Keratinocyte (primary cell): ENCODE measurements at places on chromosomes 4 and X. TPM values are rescaled to one million over a fixed set of nuclear protein-coding genes. Genes with fewer than 3 reads are reported as not detected.

Gene CTAG2
- polyA plus RNA-seq = not detected in 3 replicates

Gene COL25A1
- 0.01 TPM in 1 of 3 replicates, not detected in the others for polyA plus RNA-seq

Gene C1QTNF7
- polyA plus RNA-seq = not detected in 3 replicates

Gene GPR119
- not detected in 3 replicates for polyA plus RNA-seq

Gene MAGEB5
- polyA plus RNA-seq = not detected in 3 replicates

Gene PROM1
- not detected in 3 replicates for polyA plus RNA-seq

Gene PAGE2B
- polyA plus RNA-seq = not detected in 3 replicates

Gene IL3RA
- not detected in 3 replicates for polyA plus RNA-seq

Gene FATE1
- not detected in 3 replicates for polyA plus RNA-seq

Gene MAGEE1
- polyA plus RNA-seq = 0.45 to 1.7 TPM (median 0.77 TPM) in 3 replicates

Gene TBC1D8B
- 3.3 to 5.4 TPM (median 4.2 TPM) in 3 replicates for polyA plus RNA-seq

Gene SLC10A6
- polyA plus RNA-seq = 26.2 to 28.6 TPM (median 27.7 TPM) in 3 replicates

Gene P2RY4
- polyA plus RNA-seq = 0.06 to 0.09 TPM in 2 of 3 replicates, not detected in the other

Gene MORF4L2
- polyA plus RNA-seq = 450 to 659 TPM (median 648 TPM) in 3 replicates

Gene FAT1
- polyA plus RNA-seq = 329 to 470 TPM (median 330 TPM) in 3 replicates

Gene CLDN34
- polyA plus RNA-seq = 0.05 to 0.10 TPM in 2 of 3 replicates, not detected in the other

Gene TIGD4
- polyA plus RNA-seq = 0.10 to 0.21 TPM (median 0.12 TPM) in 3 replicates

Gene SPOCK3
- not detected in 3 replicates for polyA plus RNA-seq

Gene CT45A3
- polyA plus RNA-seq = not detected in 3 replicates

Gene EFHC2
- 0.59 to 0.98 TPM (median 0.98 TPM) in 3 replicates for polyA plus RNA-seq

Gene PCDH18
- polyA plus RNA-seq = 0.02 to 0.13 TPM (median 0.08 TPM) in 3 replicates

Gene MAGEA12
- not detected in 3 replicates for polyA plus RNA-seq

Gene GLRA3
- not detected in 3 replicates for polyA plus RNA-seq

Gene FHIP1A
- 13.4 to 16.0 TPM (median 15.1 TPM) in 3 replicates for polyA plus RNA-seq

Gene TREX2
- polyA plus RNA-seq = 0.28 to 0.49 TPM (median 0.31 TPM) in 3 replicates

Gene IQCM
- polyA plus RNA-seq = not detected in 3 replicates

Gene SEPSECS
- 3.2 to 6.6 TPM (median 4.6 TPM) in 3 replicates for polyA plus RNA-seq

Gene TLR3
- 5.6 to 9.3 TPM (median 8.8 TPM) in 3 replicates for polyA plus RNA-seq

Gene MAGED4
- polyA plus RNA-seq = 0.06 TPM in 1 of 3 replicates, not detected in the others

Gene CCKAR
- polyA plus RNA-seq = not detected in 3 replicates

Gene SORBS2
- 0.14 to 0.55 TPM (median 0.18 TPM) in 3 replicates for polyA plus RNA-seq

Gene LUZP4
- polyA plus RNA-seq = not detected in 3 replicates

Gene LCORL
- 1.7 to 3.3 TPM (median 1.8 TPM) in 3 replicates for polyA plus RNA-seq

Gene JCHAIN
- polyA plus RNA-seq = 0.06 TPM in 1 of 3 replicates, not detected in the others

Gene DIPK2B
- not detected in 3 replicates for polyA plus RNA-seq

Gene FAM156A
- 11.2 to 17.2 TPM (median 12.8 TPM) in 3 replicates for polyA plus RNA-seq

Gene CITED1
- 0.25 to 0.30 TPM in 2 of 3 replicates, not detected in the other for polyA plus RNA-seq

Gene G6PD
- 26.8 to 71.9 TPM (median 41.6 TPM) in 3 replicates for polyA plus RNA-seq

Gene TMEM35A
- 0.03 to 0.09 TPM in 2 of 3 replicates, not detected in the other for polyA plus RNA-seq

Gene F9
- not detected in 3 replicates for polyA plus RNA-seq

Gene LRIT3
- 0.05 to 0.12 TPM (median 0.09 TPM) in 3 replicates for polyA plus RNA-seq

Gene PPA2
- polyA plus RNA-seq = 68.7 to 174 TPM (median 123 TPM) in 3 replicates

Gene TSPAN5
- 28.0 to 45.5 TPM (median 45.0 TPM) in 3 replicates for polyA plus RNA-seq

Gene GPRASP3
- 3.0 to 3.1 TPM (median 3.0 TPM) in 3 replicates for polyA plus RNA-seq

Gene GAGE2A
- polyA plus RNA-seq = not detected in 3 replicates

Gene FBXW7
- 27.0 to 39.6 TPM (median 35.4 TPM) in 3 replicates for polyA plus RNA-seq

Gene XAGE2
- not detected in 3 replicates for polyA plus RNA-seq

Gene POU4F2
- not detected in 3 replicates for polyA plus RNA-seq

Gene DMRTC1B
- not detected in 3 replicates for polyA plus RNA-seq

Gene CFAP99
- polyA plus RNA-seq = not detected in 3 replicates

Gene HERC6
- polyA plus RNA-seq = 33.9 to 36.0 TPM (median 34.1 TPM) in 3 replicates

Gene SPANXC
- not detected in 3 replicates for polyA plus RNA-seq

Gene NAP1L3
- polyA plus RNA-seq = 0.44 to 0.61 TPM (median 0.55 TPM) in 3 replicates

Gene RRH
- 0.09 to 0.20 TPM (median 0.15 TPM) in 3 replicates for polyA plus RNA-seq

Gene NEXMIF
- under 0.01 to 0.01 TPM (median 0.01 TPM) in 3 replicates for polyA plus RNA-seq

Gene DOCK11
- 2.8 to 4.6 TPM (median 3.0 TPM) in 3 replicates for polyA plus RNA-seq
